ENCODE measurements at places on chromosomes 12 and 14. TPM values are rescaled to one million over a fixed set of nuclear protein-coding genes. Genes with fewer than 3 reads are reported as not detected.
A peak's percentile ranks its signal among the peaks of the same experiment; 100 is the strongest.

- no peak for DNase-seq
- H3K36me3 ChIP-seq: no peaks in the 10 kb centered on the region
- no peak overlapping the region for H3K4me3 ChIP-seq
- no peaks in the 10 kb centered on the region for H3K27me3 ChIP-seq
Observed at GRCh38 chr12:26825459-26826016, 7.5 kb downstream of the ITPR2 start.

DNA sequence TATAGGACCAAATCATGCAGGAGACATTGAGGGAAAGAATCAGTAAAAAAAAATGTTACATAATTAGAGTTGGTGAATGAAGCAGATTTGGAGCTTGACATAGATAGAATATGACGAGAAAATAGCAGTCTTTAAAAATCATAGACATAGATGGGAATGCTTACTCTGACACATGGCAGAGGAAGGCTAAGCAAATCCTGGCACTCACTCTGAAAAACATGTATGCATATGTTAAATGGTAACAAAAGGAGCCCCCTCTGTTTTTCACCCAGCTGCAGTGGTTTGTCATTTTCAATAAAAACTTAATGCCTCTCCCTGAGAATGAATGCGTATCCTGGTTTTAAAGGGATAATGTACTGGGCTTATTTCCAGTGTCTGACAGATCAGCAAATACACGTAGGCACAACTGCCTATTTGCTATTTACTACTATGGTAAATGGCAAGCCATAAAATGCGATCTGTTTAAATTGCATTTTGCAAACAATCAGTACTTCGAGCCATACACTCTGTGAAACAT lies 561.2 kb upstream of the SEL1L start:
- H3K4me3 ChIP-seq: no peak overlapping the region
- no peaks in the 10 kb centered on the region for H3K36me3 ChIP-seq
- H3K4me1 ChIP-seq: no peaks in the 10 kb centered on the region

DNA sequence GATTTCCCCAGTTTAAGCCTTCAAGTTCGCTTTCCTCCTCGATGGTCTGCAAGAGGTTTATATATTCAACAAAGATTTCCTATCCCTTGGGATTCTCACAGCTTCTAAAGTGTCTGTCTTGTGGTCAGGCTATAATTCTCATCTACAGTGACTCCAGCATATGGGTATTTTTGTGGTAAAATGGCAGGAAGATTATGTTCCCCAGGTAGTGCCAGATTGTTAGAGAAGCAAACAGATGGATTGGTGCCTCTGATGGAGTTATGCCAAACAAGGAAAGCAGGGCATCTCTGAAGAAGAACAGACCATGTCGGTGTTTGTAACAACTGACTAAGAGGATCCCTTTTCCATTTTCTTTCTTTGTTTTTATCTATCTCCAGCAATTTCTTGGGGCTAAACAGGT lies 5.5 kb upstream of the CCDC175 start:
- H3K27ac ChIP-seq: no peak overlapping the region
- peaks cover 11% of the 10 kb centered on the region for H3K4me1 ChIP-seq
- no peak overlapping the region for H3K4me3 ChIP-seq
- DNase-seq: no peak

DNA sequence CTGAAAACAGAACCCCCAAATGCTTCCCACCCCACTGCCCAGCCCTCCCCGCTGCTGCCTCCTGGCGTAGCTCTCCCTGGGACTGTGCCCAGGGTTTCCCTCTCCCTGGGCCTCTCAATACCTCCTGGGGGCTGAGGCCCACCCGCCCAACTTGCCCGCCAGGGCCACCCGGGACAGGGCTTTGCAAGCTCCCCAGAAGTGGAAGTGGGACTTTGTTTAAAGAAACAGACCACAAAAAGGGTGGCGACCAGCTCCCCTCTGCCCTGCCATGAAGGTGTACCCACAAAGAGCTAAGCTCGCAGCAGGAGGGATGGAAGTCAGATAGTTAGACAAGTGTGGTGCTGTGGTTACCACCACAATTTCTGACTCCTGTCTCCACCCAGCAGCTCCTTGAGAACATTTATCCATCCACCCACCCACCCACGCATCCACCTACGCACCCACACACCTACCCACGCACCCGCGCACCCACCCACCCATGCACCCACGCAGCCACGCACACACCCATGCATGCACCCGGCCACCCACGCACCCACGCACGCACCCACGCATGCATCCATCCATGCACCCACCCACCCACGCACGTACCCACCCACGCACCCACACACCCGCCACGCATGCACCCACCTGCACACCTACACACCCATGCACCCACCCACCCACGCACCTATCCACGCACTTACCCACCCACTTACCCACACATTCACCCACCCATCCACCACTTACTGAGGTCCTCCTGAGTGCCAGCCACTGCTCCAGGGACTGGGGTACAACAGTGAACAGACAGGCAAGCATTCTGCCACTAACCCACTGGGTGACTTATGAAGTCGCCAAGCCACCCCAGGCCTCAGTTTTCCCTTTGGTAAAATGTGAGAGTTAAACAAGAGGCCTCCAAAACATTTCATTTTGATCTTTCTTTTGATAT lies 127.3 kb downstream of the SCARB1 start:
- H3K36me3 ChIP-seq: no peaks in the 10 kb centered on the region
- H3K4me1 ChIP-seq: no peaks in the 10 kb centered on the region
- H3K4me3 ChIP-seq: no peak overlapping the region
- peaks cover 5% of the 10 kb centered on the region for H3K27me3 ChIP-seq

GRCh38 chr12:905261-906031 lies 44.0 kb downstream of the RAD52 start:
- peak overlapping the region; percentile 25 for H3K27ac ChIP-seq
- no peak overlapping the region for H3K4me3 ChIP-seq
- no peaks in the 10 kb centered on the region for H3K27me3 ChIP-seq

Gene LYZ
- 8.5 TPM for total RNA-seq

DNA sequence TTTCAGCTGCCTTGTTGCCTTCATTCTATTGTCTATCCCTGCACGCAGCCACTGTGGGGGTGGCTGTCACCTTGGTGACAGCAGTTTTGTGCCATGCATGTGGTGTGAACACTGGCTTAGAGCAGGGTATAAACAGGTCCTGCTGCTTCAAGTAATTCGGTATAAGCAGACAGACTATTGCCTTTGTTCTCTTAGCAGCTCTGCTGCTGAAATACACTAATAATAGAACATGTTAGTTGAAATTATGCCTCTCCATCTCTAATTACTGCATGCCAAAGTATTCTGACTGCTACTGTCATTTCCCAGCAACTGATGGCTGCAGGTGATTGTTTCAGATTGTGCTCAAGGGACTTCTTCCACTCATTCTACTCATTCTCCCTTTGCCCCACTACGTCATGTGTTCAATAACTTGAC lies 34.6 kb downstream of the PTPRO start:
- no peak overlapping the region for H3K27ac ChIP-seq
- H3K4me3 ChIP-seq: no peak overlapping the region
- H3K36me3 ChIP-seq: no peaks in the 10 kb centered on the region
- H3K27me3 ChIP-seq: no peaks in the 10 kb centered on the region

DNA sequence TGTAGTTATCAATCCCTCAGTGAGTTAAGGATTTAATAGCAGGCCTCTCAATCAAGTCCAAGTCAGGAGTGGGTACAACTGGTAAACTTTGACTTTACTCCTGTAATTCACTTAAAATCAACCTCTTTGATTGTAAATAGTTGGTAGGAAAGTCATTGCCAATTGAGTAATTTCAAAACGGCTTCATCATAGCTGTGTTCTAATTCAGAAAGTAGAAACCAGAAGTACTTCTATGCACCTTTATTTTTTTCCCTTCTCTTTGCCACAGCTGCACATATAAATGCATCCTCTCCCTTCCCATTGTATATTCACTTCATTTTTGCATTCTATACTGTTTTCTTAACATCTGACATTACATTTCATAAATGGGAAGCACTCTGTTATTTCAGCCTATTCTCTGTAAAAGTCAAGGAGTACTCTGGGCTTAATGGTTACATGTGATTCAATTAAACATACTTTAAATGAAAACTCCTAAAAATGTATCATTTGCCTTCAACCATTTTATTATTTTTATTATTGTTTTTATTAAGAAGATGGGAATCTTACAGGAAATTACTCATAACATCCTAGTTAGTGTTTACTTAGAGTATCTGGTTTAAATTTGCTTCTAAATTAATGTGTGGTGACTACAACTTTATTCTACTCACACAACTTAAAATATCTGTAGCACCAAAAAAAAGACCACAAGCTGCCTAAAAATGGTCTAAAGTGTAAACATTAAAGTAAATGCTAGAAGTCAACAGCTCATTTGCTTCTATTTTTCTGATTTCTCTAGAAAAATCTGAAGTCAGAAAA lies 171.2 kb downstream of the CEP128 start:
- DNase-seq: no peak
- no peak overlapping the region for H3K27ac ChIP-seq
- H3K4me1 ChIP-seq: no peaks in the 10 kb centered on the region
- H3K4me3 ChIP-seq: no peak overlapping the region
- H3K36me3 ChIP-seq: no peaks in the 10 kb centered on the region
- no peaks in the 10 kb centered on the region for H3K27me3 ChIP-seq

DNA sequence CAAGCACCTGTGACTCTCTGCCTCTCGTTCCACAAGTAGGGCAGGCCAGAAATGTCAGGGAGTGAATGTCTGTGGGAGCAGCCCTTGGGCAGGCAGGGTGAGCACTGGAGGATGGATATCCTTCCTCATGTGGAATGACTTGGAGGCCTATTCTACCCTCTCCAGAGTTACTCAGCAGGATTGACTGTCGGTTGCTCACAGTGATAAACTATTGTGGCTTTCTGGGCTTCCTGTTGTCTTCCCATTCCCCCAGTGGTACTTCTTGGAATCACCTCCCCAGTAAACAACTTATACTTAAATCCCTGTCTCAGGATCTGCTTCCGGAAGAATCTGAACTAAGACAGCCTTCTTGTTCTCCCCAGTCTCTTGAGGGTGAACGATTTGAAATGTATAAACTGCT lies 79.6 kb upstream of the MANSC4 start:
- H3K36me3 ChIP-seq: no peaks in the 10 kb centered on the region
- no peak overlapping the region for H3K27ac ChIP-seq
- no peak overlapping the region for H3K4me3 ChIP-seq
- no peak for DNase-seq
- H3K4me1 ChIP-seq: no peaks in the 10 kb centered on the region
- H3K27me3 ChIP-seq: no peaks in the 10 kb centered on the region

GRCh38 chr12:4282892-4283511 lies 9.4 kb downstream of the CCND2 start:
- peaks cover 3% of the 10 kb centered on the region for H3K36me3 ChIP-seq
- peaks cover 8% of the 10 kb centered on the region for H3K4me1 ChIP-seq
- no peak for DNase-seq
- H3K4me3 ChIP-seq: no peak overlapping the region

Gene GLS2
- total RNA-seq: 5.3 TPM

DNA sequence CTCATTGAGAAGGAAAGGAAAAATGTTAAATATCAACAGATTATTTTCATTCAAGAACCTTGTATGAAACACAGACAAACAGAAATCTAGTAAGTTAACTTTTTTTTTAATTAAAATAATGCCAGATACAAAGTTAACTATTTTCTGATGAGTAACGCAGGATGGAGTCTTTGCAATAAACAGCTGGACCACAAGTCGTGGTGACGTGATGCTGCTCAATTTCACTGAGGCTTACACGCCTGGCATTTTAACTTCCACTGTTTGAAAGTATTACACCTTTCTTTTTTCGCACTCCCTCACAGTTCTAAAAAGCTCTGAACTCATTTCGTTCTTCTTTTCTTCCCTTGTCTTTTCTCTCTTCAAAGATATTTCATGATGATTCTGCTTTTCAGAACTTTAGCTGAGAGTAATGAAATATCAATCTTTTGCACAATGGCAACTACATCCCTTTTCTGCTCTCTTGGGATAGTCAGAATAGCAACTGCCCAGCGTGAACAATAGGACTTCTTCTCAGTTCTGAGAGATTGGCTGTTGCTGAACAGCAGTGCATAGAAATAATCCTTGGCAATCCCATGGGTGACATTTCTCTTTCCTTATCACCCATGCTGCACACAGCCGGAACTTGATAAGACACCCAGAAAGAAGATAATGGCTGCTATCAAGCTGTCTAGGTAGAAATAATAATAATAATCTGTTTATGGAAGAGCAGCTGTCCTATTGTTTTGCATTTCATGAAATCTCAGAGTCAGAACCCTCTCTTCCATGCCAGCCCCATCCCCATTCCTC lies 160.5 kb downstream of the BTG1 start:
- H3K36me3 ChIP-seq: no peaks in the 10 kb centered on the region
- H3K27ac ChIP-seq: no peak overlapping the region
- H3K4me3 ChIP-seq: no peak overlapping the region
- no peaks in the 10 kb centered on the region for H3K27me3 ChIP-seq
- H3K4me1 ChIP-seq: no peaks in the 10 kb centered on the region
- DNase-seq: no peak

- H3K4me3 ChIP-seq: no peak overlapping the region
- no peak overlapping the region for H3K27ac ChIP-seq
- H3K36me3 ChIP-seq: no peaks in the 10 kb centered on the region
- DNase-seq: no peak
- no peaks in the 10 kb centered on the region for H3K4me1 ChIP-seq
Observed at GRCh38 chr14:51613416-51613815, 38.3 kb upstream of the FRMD6 start.

GRCh38 chr14:90796329-90796728 lies 19.9 kb downstream of the TTC7B start:
- no peaks in the 10 kb centered on the region for H3K36me3 ChIP-seq
- H3K4me3 ChIP-seq: no peak overlapping the region
- H3K27me3 ChIP-seq: no peaks in the 10 kb centered on the region
- no peak for DNase-seq
- H3K27ac ChIP-seq: no peak overlapping the region

Gene CALM1
- total RNA-seq: 251 TPM

DNA sequence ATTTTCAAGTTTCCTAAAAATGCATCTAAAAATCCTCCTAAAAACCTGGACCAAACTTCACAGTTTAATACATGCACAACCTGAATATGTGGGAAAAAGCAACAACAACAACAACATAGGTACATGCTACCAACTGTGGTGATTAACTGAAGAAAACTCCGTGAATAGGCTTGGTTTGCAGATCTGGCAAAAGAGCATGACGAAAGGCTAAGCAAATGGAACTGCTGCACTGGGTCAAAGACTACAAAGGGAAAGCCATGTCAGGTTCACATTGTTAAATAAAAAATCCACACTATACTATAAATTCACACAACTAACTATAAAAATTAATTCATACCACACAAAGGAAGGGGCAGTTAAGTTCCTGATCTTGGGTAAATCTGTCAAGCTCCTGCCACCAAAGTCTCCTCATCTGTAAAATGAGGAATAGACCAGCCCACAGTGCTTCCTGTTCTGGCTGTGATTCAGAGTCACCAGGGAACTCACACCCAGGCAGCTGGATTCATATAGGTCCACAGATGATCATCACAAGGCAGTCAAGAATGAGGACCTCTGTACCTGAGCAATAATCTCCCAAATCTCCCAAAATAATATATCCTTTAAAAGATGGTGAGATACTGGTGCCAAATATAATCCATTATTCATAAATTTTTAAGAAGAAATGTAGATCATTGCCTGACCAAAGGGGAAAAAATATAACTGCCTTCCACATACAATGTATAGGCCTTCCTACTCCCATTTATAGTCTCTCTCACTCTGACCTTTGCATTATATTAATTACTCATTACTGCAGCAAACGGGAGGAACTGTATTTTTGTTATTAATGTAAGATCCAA lies 7.0 kb downstream of the CORO1C start:
- no peak overlapping the region for H3K4me3 ChIP-seq
- peaks cover 7% of the 10 kb centered on the region for H3K4me1 ChIP-seq
- no peaks in the 10 kb centered on the region for H3K27me3 ChIP-seq

All from B cell (primary cell).